ENCODE measurements at places on chromosomes 13 and 19. TPM values are rescaled to one million over a fixed set of nuclear protein-coding genes. Genes with fewer than 3 reads are reported as not detected.

The CASP14 gene
- polyA plus RNA-seq = 0.73 TPM

The KLC3 gene
- 6.4 TPM for polyA plus RNA-seq

The CACNA1A gene
- polyA plus RNA-seq = 20.4 TPM

DNA sequence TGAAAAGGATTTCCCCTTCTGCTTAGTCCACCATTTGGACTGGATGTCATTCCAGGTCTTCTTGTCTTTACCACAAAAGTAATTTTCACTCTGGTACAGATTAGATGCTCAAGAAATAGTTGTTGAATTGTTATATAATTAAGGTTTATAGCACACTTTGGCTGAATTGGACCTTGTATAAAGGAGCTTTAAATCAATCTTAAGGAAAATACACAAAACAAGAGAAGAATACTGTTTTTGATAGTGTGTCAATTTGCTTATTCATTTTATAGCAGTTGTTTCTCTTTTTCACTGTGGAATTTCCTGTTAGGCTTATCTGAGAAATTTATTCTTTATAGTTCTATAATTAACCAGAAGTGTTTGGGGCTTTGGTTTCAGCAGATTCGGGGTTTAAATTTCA, 62.7 kb upstream of the TDRD3 start:
- H3K27me3 ChIP-seq = no peaks in the 10 kb centered on the region
- DNase-seq = no peak
- H3K4me3 ChIP-seq = no peak overlapping the region
- H3K36me3 ChIP-seq = no peaks in the 10 kb centered on the region

DNA sequence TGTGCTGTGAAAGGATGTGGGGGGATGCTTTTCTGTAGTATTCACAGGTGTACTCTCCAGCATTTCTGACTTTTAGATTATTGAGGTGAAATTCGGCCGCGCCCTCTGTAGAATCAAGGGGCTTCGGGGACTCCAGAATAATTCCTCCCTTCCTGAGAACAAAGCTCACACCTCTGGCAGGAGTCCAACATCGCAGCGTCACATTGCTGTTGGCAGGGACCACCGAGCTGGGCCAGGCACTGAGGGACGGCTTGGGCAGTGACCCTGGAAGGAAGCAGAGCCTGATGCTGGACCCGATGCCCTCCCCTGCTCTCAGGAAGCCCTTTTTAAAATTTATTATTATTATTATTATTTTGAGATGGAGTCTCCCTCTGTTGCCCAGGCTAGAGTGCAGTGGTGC, 6.3 kb downstream of the TARM1 start:
- H3K36me3 ChIP-seq = no peaks in the 10 kb centered on the region
- no peaks in the 10 kb centered on the region for H3K27me3 ChIP-seq
- H3K4me3 ChIP-seq = no peak overlapping the region
- no peak overlapping the region for H3K27ac ChIP-seq

The KIR3DL1 gene
- polyA plus RNA-seq = not detected

The MUC16 gene
- polyA plus RNA-seq = 0.84 TPM

DNA sequence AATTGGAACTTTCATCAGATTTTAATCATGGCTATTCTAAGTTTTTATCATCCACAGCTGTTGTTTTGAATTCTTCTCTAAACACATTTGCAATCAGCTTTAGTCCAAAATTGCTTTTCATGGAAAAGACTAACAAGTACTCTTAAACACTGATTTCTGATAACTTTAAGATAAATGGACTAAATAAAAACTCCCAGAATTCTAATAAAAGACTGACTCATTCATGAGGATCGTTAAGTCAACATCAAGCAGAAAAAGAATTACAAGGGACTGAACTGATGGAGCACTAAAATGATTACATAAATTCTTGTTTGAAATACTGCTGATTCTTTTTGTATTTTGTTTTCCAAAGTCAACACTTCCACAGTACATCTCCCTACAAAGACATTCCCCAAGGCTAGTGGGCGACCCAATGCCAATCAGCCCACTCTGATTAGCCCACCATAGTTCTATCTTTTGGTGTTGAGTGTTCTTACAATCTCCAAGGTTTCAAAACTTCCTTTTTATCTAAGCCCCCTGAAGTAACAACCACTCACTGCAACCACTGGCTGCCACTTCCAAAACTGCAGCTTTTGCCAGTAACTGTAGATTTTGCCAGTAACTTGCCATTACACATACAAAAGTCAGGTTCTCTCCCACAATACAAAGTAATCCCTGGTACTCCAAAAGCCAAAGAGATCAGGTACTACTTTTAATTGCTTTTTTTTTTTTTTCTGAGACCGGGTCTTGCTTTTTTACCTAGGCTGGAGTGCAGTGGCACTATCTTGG, 14.0 kb upstream of the NAA16 start:
- no peak overlapping the region for H3K27ac ChIP-seq
- no peak for DNase-seq
- no peaks in the 10 kb centered on the region for H3K27me3 ChIP-seq
- no peak overlapping the region for H3K4me3 ChIP-seq
- H3K36me3 ChIP-seq = no peaks in the 10 kb centered on the region

Data from pancreas (tissue), 10 donors.